Hindlimb muscle (tissue), 1 donor: ENCODE measurements at places on chromosomes 4 and X.

GRCh38 chr4:174009686-174010451 is 273.6 kb downstream of the FBXO8 start:
- no peak for DNase-seq

- no peak for DNase-seq
Measured at GRCh38 chrX:18864390-18864920, 119.5 kb downstream of the PHKA2 start.

DNA sequence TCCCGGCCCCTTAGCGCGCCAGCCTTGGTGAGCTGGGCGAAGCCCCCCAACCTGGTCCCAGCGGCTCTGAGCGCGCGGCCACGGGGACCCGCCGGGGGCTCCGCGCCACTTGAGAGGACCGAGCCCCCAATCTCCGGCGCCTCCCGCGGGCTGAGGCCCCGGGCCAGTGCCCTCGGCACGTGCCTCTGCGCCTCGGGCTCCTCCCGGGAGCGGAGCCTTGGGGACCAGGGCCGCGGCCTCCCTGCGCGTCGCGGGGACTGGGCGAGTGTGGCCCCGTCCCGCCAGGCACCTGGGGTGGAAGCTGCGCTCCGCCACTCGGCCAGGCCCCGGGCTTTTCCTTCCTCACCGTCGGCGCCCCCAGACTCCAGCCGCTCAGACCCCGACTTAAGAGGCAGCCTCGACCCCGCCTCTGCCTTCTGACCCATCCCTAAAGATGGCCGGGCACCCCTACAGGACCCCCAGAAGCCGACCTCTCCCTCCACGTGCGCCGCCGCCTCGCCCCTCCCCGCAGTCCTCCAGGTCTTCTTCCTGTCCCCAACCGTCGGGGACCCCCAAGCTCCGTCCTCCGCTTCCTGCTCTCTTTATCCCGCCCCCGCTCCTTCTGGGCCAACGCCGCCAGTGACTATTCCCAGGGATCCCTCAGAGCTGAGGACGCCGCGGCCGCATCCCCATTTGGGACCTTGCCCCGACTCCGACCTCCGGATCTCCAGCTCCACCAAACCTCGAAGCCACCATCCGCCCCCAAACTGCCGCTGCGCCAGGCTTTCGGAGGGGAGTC is 752 bp downstream of the ERAS start:
- DNase-seq = no peak

DNA sequence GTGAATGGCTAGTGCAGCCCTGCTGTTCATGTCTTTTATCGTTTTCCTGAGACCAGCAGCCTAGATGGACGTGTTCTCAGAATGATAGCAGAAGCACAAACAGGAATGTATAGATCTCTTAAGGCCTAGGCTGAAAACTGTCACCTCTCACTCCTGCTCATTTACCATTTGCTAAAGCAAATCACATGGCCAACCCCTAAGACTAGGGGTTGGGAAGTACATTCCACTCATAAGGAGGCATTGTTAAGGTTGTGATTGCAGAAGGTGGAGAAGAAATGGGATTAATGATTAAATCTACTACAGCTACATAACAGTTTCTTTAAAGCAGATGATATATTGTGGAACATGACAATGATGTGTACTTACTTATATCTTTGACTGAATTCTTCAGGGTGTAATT is 536.8 kb upstream of the FTHL17 start:
- DNase-seq = no peak

- no peak for DNase-seq
Measured at GRCh38 chr4:182807346-182807745, 109.8 kb downstream of the DCTD start.

DNA sequence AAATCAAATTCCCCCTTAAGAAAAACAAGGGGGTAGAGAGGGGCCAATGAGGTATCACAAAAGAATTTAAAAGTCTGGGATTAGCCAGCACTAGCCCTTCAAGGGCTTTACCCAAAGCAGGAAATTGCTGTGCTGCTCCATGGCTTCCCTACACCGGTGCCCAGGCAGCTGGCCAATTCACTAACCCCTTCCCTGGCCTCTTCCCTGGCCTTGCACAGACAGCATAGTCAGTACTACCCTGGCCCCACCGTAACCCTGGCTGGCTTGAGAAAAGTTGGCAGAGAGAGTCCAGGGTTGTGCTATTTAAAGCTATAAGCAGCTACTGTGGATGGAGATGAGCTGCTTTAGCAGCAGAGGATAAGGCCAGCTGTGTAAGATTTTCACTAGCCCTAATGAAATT is 43.1 kb downstream of the ADAMTS3 start:
- DNase-seq = peak; percentile 81

GRCh38 chr4:159926871-159927270 is 824.0 kb downstream of the RAPGEF2 start:
- DNase-seq = no peak

GRCh38 chr4:53061091-53061850 is 199.2 kb downstream of the RASL11B start:
- no peak for DNase-seq

- DNase-seq = no peak
Measured at GRCh38 chr4:8560265-8561047, 19.7 kb upstream of the GPR78 start.

- DNase-seq = no peak
Measured at GRCh38 chr4:82623121-82623683, 61.4 kb upstream of the TMEM150C start.

DNA sequence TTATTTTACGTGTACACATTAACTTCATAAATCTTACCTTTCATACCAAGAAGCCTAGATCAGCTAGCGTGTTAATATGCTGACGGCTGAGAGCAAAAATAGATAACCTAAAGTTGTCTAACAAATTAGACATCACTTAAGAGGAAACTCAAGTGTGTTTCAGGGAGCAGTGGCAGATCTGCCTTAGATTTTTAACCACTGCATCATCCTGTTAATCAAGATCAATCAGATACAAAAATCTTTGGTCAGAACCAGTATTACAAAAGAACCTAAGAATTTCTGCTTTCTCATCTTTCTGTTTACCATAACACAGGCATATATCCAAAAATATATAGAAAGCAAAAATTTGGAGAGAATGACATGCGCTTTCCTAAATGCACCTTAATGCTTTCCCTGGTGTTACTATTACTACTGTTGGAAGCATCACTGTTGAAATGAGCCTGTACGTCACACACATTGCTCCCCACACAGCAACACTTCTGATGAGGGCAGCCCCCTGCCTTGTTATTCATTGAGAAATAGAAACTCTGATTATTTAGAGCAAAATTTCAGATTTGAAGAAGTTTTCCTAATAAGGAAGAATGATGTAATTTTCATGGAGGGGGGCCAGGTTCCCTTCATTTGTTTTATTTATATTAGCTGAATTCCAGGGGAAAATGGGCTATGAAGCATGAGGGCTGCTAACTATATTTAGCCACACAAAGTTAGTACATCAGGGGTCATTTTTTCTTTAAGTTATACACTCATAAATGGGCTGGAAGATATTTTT is 152.3 kb downstream of the CBR4 start:
- peak; percentile 47 for DNase-seq

DNA sequence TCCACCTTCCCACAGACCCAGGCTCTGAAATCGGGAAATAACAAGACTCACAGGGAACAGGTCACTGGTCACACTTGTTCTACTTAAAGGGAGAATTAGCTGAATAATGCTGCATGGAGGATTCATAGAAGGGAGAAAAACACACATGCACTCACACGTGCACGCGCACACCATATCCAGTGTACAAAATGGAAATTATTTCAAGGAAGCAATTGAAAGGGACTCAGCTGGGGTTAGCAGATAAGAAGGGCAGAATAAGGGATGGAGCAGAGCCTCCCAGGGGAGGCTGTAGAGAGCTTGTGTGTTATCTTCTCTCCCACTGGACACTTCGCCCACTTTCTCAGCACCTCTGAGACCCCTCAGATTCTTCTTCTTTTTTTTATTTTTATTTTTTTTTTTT is 10.3 kb downstream of the GABRQ start:
- no peak for DNase-seq

DNA sequence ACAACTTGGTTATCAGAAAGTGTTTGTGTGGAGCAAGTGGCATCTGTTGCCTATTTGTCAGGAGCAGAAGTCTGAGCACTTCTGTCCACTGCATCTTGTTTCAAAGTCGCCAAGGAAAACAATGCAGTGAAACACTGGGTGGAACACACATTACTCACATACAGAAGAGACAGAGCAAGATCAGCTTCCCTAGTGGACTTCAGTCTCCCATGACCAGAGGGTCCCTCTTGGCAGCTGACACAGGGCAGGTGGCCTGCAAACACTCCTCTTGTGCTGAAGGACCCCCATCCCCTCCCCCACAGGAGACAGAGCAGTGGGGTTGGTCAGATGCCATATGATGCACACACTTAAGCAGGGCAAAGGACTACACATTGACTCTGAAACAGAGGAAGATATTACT is 3.6 kb upstream of the BBS12 start:
- DNase-seq = peak; percentile 10

DNA sequence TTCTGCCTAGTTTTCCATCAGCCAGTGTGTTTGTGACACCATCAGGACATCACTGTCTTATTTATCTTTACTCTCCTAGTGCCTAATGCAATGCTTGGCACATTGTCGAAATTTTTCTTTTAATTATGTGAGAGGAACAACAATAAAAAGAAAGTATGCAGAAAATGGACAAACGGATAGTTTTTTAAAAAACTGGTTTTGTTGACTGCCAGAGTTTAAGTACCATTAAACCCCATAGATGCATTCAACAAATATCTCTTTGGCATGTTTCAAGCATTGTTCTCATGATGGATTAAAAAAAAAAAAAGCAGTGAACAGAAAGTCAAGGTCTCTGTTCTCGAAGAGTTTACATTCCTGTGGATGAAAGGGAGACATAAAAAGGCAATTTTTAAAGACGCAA is 398.4 kb downstream of the PPP3CA start:
- no peak for DNase-seq

DNA sequence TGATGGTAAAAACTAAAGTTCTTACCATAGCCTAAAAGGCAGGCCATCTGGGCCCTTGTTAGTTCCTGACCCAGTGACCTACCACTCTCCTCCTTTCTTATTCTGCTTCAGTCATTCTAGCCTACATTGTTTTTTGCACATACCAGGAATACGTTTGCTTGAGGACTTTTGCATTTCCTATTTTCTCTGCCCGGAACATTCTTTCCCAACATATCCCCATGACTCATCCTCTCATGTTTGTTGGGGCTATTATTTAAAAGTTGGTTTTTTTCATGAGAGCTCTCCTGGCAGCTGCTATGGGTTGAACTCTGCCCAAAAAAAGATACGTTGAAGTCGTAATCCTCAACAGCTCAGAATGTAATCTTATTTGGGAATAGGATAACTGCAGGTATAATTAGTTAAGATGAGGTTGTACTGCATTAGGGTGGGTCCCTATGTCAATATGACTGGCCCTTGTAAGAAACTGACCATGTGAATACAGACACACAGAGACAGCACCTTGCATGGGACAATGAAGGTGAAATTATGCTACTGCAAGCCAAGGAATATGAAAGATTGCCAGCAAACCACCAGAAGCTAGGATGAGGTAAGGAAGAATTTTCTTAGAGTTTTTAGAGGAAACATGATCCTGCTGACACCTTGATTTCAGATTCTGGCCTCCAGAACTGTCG is 138.3 kb upstream of the PDHA2 start:
- no peak for DNase-seq

DNA sequence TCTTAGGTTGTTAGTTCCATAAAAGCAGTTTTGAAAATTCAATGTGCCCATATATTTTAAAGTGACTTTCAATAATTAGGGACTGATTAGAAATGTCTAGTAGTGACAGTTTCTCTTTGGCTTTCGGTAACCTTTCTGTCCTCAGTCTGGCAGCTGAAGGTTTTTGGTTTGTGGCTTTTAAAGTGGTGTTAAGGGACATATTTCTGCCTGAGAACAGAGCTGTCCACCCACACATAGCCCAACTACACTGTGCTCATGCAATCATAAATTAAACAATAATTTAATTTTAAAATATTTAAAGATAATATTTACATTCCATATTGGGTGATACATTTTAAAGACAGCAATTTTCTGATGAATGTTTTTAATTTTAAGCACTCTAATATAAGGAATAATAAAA is 335.0 kb upstream of the TENM3 start:
- DNase-seq = no peak

DNA sequence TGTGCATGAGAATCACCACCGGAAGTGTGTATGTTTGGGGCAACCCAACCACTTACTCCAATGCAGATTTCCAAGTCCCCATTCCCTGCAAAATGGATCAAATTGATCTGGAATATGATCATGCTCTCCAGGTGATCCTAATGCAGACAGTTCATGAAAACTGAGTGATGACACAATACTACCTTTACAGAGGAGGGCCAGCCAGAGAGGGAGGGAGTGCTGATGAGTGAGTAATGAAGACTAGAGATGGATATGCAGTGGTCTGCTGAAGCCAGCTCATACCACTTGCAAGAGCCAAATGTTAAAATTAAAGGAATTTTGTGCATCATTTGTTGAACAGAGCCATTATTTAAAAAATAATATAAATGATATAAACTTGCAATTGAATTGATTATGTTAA is 10.2 kb upstream of the CPE start:
- no peak for DNase-seq

GRCh38 chr4:114378305-114378903 is 220.2 kb upstream of the UGT8 start:
- no peak for DNase-seq

DNA sequence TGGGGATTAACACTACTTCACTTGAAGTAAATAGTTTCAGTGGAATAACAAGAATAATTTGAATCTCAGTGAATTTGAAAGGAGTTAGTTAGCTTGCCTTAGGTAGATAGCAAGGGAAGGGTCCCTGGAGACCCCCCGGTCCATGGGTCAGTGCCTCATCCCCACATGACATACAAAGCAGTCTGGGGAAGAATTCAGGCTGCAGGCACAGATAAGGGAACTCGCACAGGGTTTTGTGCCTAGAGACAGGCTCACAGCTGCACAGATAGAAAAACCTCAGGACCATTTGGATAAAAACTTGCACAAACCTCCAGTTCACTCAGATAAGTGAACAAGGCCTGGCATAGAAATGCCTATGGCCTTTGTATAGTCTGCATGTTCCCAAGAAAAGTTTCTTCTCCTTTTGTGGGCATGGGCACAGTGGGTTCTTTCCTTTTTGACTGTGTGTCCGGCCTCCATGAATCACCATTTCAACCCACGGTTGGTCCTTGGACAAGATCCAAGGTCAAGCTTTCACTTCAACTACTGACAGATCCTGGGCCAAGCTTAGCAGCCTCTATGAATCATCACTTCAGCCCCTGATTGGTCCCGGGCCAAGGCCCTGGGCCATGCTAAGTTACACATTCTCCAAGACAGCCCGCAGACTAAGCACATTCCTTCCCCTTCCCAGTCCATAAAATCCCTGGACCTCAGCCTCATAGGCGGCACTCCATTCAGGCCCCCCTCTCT is 108.3 kb upstream of the KLHL4 start:
- DNase-seq = peak; percentile 13

DNA sequence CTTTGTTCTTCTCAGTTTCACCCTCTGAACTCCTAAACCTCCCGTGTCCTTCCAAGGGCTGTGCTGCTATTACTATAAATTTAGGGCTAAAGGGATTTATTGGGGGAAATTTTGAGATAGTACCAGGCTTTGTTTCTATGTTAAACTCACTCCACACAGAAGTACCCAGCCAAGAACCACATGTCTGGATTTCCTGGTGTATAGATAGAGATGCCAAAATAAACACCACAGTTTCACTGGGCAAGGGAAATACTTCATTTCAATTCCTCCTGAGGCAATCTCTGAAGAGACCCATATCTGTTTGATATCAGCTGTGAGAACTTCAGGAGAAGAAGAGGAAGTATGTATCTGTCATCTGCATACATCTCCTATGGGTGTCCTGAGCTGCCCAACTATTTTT is 21.7 kb upstream of the CLNK start:
- no peak for DNase-seq

GRCh38 chrX:6748595-6748994 is 213.7 kb upstream of the VCX3A start:
- DNase-seq = no peak
